ENCODE measurements at places on chromosomes 4 and X.

DNA sequence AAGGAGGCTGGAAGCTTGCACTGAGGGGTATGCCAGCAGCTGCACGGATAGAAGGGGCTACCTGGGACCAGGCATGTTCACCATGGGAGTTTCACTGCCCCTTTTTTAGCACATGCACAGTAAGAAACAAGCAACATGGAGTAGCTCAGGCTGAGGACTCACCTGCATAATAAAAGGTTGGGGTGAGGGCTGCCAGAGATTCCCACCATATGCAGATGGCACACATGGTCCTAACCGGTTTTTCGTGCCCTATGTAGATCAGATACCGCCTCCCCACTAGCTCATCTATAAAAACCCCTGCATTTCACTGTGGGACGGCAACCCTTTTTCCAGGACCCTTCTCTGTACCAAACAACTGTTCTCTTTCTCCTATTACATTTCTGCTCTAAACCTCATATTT lies 97.0 kb upstream of the LANCL3 start:
- DNase-seq = no peak

DNA sequence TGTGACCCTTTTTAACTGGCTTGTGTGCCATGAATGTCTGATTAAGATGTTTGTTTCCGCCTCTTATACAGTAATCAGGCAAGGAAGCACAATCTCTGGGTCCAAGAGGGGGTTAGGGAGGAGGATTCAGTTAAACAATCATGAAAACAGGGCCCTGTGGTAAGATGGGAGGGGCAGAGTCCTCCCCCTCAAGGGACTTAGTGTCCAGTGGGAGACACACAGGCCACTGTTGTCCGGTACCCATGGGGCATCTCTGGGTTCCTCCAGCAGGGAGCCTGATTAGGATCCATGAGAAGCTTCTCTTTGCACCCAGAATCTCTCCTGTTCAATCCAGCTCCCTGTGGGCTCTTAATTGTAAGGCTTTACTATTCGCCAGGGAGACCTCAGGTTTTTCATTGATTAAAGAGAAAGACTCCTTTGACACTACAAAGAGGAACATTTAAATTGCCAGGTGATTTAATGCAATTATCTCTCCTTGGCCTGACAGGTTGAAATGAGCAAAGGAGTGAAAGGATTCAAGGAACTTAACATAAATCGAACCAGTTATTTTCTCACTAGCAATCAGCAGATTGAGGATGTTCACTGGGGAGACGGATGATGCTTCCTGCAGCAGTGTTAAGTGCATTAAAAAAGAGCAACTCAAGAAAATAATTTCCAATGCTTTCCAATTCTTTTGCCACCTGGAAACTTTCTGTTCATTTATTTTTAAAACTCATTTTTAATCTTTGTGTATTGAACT lies 225.4 kb downstream of the PTTG2 start:
- no peak for DNase-seq

GRCh38 chrX:74119016-74119910 lies 184.7 kb upstream of the ZCCHC13 start:
- DNase-seq = no peak

DNA sequence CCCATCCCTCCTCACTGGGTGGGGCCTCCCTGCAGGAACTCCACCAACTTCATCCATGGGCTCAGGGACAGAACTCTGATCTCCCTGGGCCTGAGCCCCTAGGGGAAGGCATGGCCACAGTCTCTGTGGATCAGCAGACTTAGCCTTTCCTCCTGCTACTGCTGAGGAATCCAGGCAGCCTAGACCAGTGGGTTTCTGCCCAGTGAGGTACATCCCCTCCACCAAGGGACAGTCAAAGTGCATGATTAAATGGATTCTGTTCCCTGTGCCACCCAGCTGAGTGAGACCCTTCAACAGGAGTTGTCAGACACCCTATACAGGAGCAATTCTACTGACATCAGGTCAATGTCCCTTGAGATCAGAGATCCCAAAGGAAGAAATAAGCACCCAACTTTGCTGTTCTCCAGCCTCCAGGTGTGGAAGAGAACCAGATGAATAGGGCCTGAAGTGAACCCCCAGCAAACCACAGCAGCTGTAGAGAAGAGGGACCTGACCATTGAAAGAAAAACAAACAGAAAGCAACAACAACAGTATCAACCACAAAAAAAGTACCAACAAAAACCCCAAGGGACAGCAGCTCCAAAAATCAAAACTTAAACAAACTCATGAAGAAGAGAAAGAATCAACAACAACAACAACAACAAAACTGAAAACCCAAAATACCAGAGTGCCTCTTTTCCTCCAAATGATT lies 84.8 kb downstream of the CHIC1 start:
- no peak for DNase-seq

DNA sequence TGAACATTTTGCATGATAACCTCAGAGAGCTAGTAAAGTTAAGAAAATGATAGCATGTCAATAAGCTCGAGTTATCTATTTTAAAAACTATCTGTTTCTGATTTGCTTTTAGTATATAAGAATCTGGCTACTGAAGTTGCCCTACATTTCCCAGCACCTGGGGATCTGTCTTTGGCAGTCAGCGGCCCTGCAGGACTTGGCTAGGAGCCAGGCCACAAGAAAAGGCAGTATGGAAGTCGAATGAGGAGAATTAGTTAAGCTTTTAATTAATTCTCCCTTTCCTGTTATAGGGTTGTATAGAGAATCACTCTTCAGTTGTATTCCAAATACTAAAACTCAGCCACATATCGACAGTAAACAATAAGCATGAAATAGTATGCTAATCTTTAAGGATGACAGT lies 22.7 kb downstream of the POU4F2 start:
- no peak for DNase-seq

DNA sequence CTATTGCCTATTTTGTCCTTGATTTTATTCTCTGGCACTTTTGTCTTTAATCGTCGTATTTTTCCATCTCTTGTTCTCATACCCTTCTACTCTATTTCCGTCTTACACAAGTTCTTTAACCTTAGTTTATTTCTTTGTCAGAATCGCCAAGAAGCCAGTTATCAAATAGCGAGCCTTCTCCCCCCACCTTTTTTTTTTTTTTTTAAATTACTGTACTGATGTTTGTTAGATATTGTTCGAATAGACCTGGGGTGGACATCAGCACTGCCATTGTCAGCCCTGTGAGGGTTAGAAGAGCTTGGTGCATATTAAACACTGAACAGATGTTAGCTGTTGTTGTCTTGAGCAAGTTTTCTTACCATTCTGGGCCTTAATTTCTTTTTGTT lies 1.2 kb downstream of the SPCS3 start:
- no peak for DNase-seq

DNA sequence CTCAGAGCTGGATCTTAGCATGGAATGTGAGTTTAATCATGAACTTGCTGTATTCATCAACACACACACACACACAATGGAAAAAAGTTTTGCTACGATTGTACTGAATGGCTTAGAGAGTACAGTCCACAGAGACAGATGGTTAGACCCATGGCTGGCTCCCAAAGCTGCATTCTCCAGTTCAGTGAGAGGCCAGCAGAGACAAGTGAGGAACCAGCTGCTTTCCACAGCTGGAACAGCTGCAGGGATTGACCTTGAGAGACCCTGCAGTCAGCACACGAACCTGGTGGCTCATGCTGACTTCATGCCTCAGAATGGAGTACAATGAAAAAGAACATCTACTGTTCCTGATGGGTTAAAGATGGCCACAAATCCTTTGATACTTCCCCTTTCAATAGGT lies 94.5 kb downstream of the DHX15 start:
- DNase-seq = no peak

GRCh38 chr4:174483792-174484191 lies 38.5 kb downstream of the HPGD start:
- no peak for DNase-seq

DNA sequence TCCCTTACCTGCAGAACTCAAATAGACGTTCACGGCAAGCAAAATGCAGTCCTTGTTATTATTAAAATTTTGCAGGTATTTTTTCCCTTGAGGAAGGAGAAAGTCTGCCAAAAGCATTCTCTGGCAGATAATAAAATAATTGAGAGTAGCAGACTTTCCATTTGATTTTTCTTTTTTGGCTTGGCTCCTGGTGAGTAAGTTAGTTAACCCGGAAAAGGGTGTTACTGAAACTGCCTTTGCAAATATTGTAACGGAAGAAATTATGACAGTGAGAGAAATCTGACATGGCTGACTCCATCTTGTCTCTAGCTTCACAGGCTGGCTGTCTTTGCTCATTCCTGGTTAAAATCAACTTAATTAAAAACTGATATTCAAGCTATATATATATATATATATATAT lies 100.5 kb downstream of the GPR143 start:
- DNase-seq = no peak

Measured in stimulated activated CD8-positive, alpha-beta memory T cell treated with anti-CD3 and anti-CD28 coated beads, Interleukin-7, amount 100 ng/mL, for 1 hour (primary cell).